ENCODE measurements at places on chromosomes 13 and 19.

GRCh38 chr19:35220315-35220921, 8.1 kb downstream of the FAM187B start:
- DNase-seq = no peak

DNA sequence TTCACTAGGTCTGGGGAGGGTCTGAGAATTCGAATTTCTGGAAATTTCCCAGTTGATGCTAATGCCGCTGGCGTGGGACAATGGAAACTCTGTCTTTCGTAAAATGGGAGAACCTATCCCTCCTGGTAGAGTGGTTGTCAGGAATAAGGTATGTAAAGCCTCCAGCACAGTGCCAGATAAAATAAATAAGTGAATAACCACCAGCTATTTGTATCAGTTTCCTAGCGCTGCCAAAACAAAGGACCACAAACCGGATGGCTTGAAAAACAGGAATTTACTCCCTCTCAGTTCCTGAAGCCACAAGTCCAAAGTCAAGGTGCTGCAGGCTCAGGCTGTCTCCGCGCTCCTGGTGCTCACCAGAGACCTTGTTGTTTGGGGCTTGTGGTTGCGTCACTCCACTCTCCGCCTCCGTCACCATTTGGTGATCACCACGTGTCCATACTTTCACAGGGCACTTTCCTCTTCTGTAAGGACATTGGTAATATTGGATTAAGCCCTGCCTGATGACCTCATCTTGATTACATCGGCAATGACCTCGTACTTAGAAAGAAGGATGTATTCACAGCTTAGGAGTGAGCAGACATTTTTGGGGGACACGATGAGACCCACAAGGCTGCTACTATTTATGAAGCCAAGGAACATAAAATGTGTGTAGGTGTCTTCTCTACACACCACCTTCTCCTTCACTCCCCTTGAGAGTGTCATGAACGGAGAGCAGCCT, 428.5 kb downstream of the IRS2 start:
- DNase-seq = no peak

GRCh38 chr13:89380101-89380500, 1708.9 kb downstream of the SLITRK5 start:
- no peak for DNase-seq

GRCh38 chr13:28548872-28549271, 53.9 kb upstream of the FLT1 start:
- no peak for DNase-seq

DNA sequence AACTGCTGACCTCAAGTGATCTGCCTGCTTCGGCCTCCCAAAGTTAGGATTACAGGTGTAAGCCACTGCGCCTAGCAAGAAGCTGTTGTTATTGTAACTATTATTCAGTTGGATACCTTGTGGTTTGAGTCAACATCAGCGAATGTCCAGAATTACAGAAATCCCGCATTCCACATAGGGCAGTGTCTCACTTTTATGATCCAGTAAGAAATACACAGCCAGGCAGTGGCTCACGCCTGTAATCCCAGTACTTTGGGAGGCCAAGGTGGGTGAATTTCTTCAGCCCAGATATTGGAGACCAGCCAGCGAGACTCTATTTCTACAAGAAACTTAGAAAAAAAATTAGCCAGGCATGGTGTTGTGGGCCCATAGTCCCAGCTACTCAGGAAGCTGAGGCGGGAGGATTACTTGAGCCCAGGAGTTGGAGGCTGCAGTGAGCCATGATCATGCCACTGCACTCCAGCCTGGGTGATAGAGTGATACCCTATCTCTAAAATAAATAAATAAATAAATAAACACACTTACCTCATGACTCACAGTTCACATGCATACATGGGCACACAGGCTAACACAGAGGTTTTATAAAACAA, 43.8 kb downstream of the SPTBN4 start:
- no peak for DNase-seq

GRCh38 chr19:2045501-2046045, 5.5 kb downstream of the MKNK2 start:
- no peak for DNase-seq

DNA sequence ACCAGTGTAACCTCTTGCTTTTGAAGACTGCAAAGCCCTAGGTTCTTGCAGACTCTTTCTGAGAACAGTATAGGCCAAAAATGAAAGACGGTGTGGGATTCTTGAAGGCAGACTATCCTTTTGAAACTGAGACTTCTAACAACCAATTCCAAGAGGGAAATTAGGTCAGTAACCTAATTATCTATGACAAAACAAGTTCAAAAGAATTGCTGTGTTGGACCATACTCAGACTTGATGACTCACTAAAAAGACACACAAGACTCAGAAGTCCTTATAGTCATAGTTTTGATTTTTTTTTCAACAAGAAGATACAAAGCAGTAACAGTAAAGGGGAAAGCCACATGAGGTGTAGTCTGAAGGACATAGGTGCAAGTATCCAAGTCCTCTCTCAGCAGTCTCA, 624.0 kb upstream of the GPC6 start:
- DNase-seq = no peak

DNA sequence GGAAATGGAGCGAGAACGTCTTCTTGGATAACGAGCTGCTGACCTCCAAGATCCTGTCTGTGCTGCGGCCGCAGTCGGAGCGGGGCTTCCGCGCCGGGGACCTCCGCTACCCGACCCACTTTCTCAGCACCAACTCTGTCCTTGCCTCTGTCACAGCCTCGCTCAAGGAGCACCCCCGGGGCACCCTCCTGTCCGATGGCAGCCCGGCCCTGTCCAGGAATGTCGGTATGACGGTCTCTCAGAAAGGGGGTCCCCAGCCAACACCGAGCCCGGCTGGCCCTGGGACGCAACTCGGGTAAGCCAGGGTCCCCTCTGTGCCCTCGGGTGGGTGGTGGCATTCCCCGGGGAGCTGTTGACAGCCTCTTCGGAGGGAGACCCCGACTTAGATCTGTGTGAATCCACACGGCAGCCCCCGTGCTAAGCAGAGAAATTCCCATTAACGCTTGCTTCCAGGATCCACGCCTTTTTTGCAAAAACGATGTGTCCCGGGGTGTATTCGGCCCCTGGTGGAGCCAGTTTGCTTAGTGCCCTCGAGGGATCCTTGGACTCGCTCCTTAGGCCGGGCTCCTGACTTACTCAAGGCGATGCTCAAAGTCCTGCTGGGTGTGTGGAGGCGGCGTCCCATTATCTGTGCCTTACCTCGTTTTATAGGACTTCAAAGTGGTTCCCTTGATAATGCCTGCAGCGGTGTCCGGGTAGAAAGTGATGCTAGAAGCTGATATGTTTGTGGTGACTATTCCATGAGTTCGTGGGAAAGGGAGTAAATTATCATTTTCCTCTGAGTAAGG, 48.5 kb downstream of the PEX11G start:
- DNase-seq = no peak

DNA sequence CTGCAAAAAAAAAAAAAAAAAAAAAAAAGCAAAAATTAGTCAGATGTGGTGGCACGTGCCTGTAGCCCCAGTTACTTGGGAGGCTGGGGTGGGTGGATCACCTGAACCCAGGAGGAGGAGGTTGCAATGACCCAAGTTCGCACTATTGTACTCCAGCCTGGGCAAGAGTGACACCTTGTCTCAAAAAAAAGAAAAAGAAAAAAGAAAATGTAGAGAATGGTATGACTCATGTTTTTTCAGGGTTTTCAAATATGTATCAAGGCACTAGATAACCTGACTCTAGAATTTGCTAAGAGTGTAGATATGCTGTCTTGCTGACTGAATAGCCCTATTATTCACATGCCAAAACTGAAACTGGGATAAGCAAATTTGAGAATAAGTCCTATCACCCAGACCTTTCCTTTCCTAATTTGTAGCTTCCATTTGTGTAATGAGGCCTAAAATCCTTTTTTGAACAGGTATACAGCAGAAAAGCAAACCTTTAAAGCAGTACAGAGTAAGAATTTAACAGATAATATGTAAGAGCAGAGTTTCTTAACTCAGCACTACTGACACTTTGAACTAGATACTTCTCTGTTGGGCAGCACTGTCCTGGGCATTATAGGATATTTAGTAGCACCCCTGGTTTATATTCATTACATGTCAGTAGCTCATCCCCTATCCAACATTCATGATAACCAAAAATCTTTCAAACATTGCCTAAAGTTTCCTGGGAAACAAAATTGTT, 108.6 kb downstream of the ELF1 start:
- DNase-seq = no peak

- peak; percentile 30 for DNase-seq
Observed at GRCh38 chr19:41564515-41565378, 11.2 kb upstream of the CEACAM21 start.

- DNase-seq = no peak
Observed at GRCh38 chr19:1857648-1858326, 5.6 kb downstream of the KLF16 start.

GRCh38 chr13:29491248-29491647, 104.2 kb downstream of the SLC7A1 start:
- DNase-seq = no peak

- DNase-seq = no peak
Observed at GRCh38 chr13:110217811-110218210, 89.1 kb downstream of the COL4A1 start.

GRCh38 chr19:10379880-10380312, 476 bp downstream of the TYK2 start:
- DNase-seq = no peak

DNA sequence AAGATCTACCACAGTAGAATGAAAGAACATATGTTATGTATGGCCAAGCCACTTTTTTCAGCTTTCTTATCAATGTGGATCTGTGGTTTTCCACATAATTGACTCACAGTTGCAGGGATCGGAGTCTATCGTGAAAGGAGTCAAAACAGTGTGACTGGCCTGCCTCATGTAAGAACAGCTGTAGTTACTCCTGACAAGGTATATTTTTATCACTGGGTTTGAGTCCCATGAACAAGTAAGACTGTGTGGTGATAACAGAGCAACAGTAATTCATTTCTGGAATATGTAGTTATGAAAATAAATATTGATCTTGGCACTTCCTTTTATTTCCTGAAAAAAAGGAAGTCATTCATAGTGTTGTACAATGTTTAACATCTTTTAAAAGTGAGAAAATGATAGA, 416.6 kb downstream of the KLF12 start:
- no peak for DNase-seq

DNA sequence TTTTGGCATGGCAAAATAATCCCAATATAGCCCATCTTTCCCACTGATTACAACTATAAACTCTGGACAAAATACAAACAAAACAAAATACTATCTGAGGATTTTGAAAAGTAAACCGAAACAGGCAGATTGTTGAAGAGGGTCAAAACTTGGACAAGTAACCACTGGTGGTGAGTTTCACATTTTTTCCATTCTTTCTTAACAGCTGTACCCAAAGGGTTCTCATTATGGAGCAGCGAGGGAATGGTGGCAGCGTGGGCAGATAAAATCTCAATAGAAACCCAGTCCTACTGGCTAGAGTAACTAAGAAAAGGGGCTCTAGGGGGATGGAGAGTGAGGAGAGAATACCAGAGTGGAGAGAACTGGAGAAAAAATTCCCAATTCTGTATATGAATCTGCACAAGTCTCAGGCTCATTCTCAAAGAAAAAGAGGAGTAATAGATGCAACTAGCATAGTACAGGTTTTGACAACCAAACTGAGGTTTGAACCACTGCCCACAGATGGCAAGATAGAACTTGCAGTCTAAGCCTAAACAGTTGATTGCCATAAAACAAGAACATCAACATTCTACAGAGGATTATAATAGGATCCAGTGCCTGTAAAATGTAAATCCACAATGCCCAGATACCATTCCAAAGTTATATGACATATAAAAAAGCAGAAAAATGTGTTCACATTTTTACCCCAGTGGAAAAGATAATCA, 284.5 kb downstream of the KCNRG start:
- DNase-seq = no peak

GRCh38 chr13:49366841-49367240, 77.0 kb downstream of the CAB39L start:
- no peak for DNase-seq

GRCh38 chr19:3434630-3435553, 45.4 kb downstream of the SMIM24 start:
- DNase-seq = peak; percentile 98

DNA sequence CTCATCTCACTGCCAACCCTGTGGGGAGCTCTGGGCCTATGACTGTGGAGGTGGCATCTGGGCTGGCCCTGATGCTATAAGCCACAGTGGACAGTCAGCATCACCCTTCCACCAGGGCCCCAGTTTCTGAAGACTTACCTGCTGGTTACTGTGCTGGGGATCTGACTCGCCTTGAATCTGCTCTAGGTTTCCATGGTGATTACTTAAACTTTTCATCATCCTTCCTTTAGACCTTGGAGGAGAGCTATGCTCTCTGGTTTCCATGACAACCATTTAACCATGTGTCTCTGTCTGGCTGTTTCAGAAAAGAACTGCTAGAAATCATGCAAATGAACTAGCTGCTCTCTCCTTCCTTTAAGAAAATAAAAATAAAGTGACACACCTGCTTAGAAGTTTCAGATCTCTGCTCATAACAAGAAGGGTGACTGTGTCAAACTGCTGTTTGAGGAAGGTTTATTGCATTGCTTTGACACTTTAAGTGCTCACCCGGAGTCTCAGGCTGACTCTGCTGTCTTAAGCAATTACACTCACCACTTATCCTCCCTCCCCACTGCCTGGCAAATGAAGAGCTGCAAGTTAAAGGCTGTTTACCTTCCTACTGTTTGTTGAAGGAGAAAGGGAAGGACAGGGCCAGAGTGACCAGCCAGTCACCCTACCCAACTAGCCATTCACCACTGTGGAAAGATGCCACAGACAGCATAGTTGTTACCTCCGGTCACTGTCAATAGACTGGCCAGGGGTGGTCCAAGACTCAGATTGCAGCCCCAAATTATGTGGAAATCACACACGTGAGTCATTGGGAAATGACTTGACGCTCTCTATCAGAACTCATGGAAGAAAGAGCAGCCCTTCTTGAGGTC, 87.6 kb downstream of the HSPH1 start:
- peak; percentile 33 for DNase-seq

- DNase-seq = no peak
Observed at GRCh38 chr13:90793261-90793820, 554.1 kb upstream of the MIR17HG start.

DNA sequence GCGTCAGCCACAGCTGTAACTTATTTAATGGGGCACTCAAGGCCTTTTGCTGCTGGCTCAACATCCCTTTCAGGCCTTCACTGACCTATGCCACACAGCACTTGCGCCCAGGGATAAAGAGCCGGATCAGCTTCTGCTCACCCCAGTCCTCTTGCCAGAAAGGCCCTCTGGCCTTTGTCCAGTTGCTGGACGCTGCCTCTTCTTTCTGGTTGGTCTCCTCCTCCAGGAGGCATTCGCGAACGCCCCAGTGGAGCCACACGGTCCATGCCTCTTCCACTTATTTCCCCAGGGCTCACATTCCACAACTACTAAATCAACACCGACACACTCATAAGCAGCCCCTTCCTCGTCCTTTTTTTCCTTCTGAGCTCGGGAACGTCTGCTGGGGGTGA, 3.7 kb upstream of the ZNF329 start:
- DNase-seq = peak; percentile 12

DNA sequence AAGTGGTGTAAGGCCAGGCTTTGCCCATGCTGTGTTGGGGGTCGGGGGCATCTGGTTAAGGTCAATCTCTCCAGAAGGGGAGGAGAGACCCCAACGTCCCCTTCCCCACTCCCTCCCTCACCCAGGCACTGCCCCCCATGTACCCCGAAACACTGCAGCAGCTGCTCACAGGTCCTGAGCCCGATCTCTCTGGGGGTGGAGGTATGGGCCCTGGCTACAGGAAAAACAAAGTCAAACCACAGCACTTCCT, 10.2 kb downstream of the CAPN12 start:
- DNase-seq = no peak

Data from activated naive CD8-positive, alpha-beta T cell treated with anti-CD3 and anti-CD28 coated beads, Interleukin-2, amount 50 U/mL, for 24 hours (primary cell).